ENCODE measurements at places on chromosomes 12 and 14.

DNA sequence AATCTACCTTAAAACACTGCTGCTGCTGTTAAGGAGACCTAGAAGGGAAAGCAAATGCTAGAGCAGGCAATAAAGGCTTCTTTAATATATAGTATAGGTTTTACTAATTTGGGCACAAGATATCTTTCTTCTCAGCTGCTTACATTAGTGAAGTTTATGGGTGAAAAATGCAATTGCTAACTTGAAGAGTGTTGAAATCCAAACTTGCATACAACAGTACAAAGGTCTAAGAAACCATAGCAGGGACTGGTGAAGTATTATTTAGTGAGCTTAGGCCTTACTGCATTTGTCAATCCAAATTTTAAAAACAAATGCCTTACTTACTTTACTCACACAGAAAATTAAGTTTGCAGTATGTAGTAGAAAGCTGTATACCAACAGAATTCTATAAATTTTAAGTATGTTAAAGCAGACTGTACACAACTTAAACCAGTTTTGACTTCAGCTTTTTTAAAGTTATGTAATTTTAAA is 1.4 kb upstream of the AP4S1 start:
- no peak for DNase-seq

DNA sequence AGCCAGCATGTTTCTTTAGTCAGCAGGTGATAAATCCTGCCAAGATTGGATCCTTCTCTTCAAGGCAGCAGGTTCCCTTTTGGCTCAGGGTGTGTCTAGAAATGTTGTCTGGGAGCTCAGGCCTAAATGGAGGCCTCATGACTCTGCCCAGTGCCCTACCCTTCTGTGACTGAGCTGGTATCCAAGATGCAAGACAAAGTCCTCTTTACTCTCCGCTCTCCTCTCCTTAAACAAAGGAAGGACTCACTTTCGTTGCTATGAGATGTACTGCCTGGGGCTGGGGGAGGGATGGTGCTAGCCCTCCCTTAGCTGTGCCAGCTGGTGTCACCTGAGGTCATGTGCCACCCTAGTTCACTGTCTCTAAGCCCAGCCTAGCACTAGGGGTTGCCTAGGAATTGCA is 13.8 kb upstream of the TMPRSS12 start:
- DNase-seq, result no peak

DNA sequence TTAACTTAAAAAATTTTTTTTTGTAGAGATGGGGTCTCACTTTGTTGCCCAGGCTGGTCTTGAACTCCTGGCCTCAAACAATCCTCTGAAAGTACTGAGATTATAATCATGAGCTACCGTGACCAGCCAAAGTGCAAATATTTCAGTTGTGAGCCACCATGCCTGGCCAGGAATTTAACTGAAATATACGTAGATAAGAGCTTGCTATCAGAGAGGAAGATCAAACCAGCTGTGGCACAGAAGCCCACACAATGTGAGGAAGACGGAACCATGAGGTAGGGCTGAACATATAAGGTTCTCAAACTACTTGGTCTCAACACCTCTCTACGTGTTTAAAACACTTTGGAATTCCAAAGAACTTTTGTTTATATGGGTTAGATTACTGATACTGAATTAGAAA is 29.1 kb downstream of the ATG14 start:
- DNase-seq, result no peak

GRCh38 chr12:21925296-21925913 is 15.8 kb downstream of the ABCC9 start:
- DNase-seq, result no peak

- no peak for DNase-seq
Measured at GRCh38 chr12:39405580-39405979, 37.3 kb downstream of the KIF21A start.

DNA sequence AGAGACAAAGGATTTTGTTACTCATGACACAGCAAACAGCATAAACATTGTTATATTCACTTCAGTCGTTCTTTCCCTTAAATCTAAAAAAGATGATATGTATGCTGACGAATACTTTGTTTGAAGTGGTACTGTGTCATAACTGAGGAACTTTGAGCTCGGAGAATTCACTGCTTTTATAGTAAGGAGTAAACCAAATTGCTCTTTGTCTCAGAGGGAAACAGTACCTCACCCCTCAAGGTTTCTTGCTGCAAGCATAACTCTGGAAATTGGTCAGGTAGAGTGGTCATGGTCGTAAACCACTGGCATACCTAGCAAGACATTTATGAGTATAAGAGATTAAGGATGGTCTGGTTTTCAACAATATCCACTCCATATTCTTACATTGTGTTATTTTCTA is 160.2 kb upstream of the OR4E1 start:
- no peak for DNase-seq

GRCh38 chr14:104392001-104392395 is 187.6 kb upstream of the C14orf180 start:
- DNase-seq, result no peak
